Lung microvascular endothelial cell (primary cell): ENCODE measurements at places on chromosomes 6 and 20. TPM values are rescaled to one million over a fixed set of nuclear protein-coding genes. Genes with fewer than 3 reads are reported as not detected.

GRCh38 chr6:12751694-12752325 is 35.2 kb downstream of the PHACTR1 start:
- peak; percentile 61 for DNase-seq

DNA sequence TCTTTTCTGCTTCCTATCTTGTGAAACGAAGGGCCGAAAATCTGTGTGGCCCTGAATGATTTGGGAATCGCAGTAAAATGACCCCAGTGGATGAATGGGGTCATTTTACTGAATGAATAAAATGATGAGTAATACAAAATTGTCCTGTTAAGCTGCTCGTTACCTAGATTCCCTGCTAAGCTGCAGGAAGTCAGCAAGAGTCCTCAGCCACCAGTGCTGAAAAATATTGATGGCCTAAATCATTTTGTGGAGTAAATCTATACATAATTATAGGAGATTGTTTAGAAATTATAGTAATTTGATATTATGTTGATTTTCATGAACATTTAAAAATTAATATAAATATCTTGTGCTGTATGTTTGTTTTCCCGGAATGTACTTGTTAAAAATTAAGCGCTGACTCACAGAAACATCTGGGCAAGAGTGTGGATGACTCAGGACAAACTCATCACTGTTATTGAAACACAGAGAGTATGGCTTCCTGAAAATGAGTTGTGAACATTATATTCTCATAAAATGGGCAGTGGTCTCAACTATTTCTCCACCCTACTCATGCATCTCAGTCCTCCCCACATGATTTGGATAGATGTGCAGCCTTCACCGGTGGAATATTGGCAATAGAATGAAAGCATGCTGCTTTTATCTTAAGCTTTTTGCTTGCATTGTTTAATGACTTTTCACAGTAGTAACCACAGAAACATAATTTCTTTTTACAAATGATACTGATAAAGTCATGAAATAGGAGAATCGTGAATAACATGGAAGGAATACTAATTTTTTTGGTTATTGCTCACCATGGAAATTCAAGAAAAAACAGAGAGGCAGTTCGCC is 36.2 kb upstream of the RGS17 start:
- peak; percentile 89 for DNase-seq

- DNase-seq: no peak
Observed at GRCh38 chr6:15674690-15675386, 12.0 kb upstream of the DTNBP1 start.

DNA sequence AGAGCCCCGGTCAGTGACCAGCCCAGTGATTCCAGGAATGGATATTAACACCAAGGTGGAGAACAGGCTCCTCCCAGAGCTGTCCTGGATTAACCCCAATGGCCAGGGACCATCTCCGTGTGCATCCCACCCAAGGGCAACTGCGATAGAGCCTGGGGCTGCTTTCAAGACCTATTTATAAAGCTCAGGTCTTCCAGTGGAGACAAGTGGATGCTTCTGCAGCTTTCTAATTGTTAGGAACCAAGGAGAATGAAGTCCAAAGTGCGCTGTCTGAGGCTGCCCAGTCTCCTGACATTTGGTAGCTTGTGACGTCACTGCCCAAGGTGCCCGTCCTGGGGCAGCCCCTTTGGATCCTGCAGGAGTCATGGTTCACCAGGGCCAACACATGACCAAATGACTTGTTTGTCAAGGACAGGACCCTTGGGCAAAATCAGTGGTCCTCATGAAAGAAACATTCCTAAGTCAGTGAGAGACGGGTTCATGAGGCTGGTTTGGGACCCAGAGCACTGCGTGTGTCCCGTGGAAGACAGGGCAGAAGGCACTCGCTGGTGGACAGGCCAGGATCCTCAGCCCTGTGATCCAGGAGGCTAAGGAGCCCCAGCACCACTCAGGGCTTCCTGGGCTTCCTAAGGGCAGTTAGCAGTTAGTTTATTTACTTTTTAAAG is 174.9 kb downstream of the ANKRD60 start:
- no peak for DNase-seq

- no peak for DNase-seq
Observed at GRCh38 chr6:4259391-4259790, 124.0 kb upstream of the ECI2 start.

- peak; percentile 26 for DNase-seq
Observed at GRCh38 chr6:135871878-135872277, 20.4 kb downstream of the PDE7B start.

Gene ACTL10
- total RNA-seq: 1.3 and 1.6 TPM in 2 replicates

Gene CRISP3
- total RNA-seq: not detected in 2 replicates
